ENCODE measurements at places on chromosomes 11 and 22.

GRCh38 chr22:35733791-35734516 lies 16.3 kb downstream of the APOL5 start:
- DNase-seq, result no peak

- no peak for DNase-seq
Observed at GRCh38 chr11:13760115-13760514, 91.6 kb downstream of the FAR1 start.

DNA sequence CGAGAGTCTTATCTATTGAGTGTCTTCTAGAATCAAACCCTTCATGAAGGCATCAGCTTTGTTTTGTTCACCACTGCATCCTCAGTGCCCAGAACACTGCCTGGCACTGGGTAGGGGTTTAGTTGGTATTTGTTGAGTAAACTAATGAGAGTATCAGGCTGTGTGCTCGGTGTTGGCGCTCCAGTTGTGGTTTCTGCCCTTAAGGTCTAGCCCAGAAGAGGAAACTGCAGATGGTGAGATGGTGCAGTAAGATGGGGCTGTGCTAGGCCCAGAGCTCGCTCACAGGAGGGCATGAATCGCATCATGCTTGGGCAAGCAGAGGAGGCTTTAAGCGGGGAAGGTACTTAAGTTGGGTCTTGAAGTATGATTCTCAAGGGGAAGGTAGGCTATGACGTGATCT lies 97.2 kb downstream of the FBXO7 start:
- DNase-seq, result no peak

- DNase-seq, result no peak
Observed at GRCh38 chr22:50696251-50696798, 23.7 kb downstream of the SHANK3 start.

DNA sequence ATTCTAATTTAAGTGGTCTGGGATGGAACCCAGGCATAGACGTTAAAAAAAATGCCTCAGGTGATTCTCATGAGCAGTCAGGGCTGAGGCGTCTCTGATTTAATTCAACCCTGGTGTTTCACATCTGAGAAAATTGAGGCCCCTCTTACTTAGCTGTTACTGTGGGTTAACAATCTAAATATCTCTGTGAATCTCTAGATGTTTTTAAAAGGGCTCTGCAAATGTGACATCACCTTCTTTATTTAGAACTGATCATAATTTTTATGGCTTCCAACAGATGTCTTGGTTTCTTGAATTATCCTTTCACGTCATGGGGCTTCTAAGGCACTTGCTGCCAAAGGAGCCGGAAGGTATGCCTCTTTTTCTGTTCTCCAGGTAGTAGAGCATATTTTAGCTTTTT lies 76.1 kb upstream of the LIN7C start:
- DNase-seq, result no peak

GRCh38 chr11:132037467-132037862 lies 667.0 kb downstream of the NTM start:
- DNase-seq, result no peak

DNA sequence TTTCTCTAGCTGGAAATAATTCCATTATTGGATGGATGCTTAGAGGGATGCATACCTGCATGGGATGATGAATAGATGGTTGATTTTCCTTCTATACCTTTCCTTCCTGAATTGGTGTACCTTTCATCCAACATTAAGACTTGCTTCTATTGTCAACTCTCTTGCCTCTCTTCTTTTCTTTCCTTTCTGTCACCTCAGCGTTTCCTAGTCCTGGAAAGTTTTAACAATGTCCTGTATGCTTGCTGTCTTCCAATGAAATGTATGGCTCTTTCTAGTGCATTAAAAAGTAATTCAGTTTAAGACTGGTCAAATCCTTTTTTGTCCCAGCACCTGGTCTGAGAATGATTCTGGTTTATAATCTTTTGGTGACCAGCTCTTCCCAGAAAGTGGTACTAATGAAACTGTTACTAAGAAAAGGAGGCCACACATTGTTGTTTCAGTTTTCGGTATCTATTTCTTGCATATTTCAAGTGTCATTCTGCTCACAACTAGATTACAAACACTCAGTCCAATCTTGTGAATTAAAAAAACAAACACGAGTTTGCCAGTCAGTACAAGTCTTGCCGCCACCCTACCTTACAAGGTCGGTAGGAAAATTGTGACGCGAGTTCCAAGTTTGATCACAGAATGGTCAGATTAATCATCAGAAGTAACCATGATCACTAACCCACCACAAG lies 8.0 kb downstream of the POU2AF1 start:
- no peak for DNase-seq

All from activated T-cell treated with anti-CD3 and anti-CD28 coated beads for 1 hour (primary cell).